ENCODE measurements at places on chromosomes 7 and 10.

DNA sequence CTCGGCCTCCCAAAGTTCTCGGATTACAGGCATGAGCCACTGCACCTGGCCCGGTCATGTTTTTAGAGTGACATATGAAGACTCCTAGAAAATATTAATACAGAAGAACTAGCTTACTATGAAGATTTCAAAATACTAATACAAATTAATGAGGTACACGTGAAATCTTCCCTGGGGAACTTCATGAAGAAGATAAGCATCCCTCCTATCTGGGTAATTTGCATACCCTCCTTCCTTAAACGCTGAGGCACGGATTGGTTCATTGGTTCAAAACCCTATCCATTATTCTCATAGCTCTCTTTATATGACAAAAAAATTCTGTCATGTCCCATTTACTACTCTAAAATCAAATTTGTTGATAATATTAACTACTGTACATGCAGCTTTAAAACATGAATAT lies 224.8 kb upstream of the KLF14 start:
- no peak for DNase-seq

DNA sequence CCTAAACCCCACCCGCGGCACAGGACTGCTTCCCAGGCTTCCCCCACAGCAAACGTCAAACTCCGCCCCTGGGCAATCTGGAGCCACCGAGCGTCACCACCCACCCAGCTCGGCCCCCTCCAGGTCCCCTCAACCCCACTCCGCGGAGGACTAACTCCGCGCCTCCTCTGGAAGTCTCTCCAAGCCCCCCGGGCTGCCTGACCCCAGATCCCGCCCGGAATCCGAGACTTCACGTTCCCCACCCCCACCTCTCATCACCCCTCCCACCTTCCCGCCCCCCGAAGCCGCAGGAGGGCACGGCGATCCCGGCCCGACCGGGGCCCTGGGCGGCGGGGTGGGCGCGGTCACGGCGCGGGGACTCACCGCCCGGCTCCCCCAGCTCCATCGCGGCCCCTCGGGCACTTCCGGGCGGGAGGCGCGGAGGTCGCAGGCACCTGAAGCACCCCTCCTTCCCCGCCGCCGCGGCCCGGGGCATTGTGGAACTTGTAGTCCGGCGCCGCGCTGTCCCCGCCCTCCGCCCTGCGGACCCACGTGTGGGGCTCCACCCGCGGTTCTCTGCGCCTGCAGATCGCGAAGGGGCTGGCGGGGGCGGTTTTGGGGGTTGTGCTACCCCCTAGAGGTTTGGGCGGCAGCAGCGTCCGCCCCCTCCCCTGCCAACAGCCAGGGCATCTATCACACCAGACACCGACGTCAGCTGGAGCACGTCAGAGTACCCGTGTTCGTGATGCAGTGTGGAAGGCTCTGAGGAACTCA lies at the start of gene TMUB1:
Gene TMUB1 (minus strand): TSS at position 423 of the 753 bp plus-strand sequence. CDS start 930 bp downstream, outside the sequence.
- no peak for DNase-seq

- no peak for DNase-seq
Observed at GRCh38 chr10:21329995-21330627, 195.4 kb downstream of the SKIDA1 start.

DNA sequence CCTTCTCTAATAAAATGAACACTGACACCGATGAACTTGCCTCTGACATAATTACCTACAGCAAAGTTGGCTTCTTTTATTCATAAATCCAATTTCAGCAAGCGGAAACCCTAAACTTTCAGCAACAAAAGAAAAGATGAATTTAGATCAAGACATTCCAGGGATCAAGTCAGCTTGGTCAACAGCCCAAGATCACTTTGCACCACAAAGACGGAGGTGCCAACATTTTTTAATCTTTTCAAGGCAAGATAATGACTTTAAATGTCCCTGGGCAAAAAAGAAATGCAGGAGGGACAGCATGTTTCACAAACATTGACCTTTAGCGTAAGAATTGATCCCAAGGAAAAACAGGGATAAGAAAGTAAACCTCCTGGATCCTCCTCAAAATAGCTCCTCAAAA lies 636.9 kb downstream of the PARD3 start:
- DNase-seq = no peak

GRCh38 chr10:31000867-31001266 lies 30.8 kb downstream of the ZNF438 start:
- DNase-seq = no peak

All from LNCaP clone FGC (cell line).